ENCODE measurements at places on chromosomes 7 and 10.

DNA sequence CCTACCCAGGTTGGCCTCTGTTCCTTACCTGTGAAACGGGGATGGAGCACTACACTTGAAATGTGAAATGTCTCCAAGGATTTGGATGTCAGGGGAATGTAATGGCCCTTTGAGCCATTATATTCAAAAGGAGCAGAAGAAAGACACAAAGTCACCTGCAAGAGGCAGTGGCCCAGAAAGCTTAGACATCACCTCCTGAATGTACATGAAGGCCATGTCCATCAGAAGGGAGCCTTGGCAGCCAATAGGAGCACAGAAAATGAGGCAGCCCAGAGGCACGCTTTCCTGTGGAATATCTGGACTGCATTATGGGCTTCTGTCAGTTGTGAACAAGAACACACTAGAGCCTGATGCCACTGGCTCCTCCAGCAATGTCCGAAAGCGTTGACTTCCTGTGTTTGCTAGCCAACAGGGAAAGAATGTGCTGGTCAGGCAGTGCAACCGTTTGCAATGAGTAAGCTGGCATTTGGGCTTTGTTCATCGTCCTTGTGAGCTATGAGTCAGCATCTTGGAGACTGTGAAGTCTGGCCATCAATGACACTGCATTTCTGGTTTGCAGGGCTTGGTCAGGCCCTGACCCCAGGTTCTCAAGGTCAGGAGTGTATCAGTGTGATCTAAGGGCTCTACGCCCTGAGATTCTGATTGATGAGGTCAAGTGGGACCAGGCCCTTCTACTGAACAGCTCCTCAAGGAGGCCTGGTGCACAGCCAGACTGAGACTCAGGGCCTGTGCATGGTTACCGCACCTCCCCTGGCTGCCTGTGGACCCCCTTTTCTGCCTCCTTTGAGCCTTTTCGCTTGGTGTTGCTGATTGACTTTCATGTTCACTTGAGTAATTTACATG, 222.4 kb downstream of the RPS24 start:
- no peak for DNase-seq

GRCh38 chr7:20330928-20331909, 519 bp downstream of the ITGB8 start:
- DNase-seq: peak; percentile 19

GRCh38 chr10:6409971-6410643, 170.0 kb downstream of the PRKCQ start:
- peak; percentile 48 for DNase-seq

GRCh38 chr7:50614721-50615518, 49.7 kb upstream of the DDC start:
- peak; percentile 19 for DNase-seq

DNA sequence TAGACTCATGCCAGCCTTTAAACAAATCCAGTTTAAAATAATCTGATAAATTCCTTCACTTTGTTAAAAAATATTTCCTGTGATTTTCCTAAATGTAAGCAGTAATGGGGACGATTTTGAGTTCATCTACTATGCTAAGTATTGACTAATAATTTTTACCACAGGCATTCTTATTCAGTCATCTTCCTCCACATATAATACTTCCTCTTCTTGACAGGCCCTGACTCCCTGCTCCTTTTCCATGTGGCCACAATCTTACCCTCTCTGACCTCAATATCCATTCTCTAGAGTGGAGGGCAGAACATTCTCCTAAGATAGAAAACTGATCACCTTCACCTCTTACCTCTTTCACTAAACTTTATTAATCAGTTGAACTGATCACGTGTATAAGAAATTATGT, 7.8 kb downstream of the DNAJC2 start:
- DNase-seq: no peak

DNA sequence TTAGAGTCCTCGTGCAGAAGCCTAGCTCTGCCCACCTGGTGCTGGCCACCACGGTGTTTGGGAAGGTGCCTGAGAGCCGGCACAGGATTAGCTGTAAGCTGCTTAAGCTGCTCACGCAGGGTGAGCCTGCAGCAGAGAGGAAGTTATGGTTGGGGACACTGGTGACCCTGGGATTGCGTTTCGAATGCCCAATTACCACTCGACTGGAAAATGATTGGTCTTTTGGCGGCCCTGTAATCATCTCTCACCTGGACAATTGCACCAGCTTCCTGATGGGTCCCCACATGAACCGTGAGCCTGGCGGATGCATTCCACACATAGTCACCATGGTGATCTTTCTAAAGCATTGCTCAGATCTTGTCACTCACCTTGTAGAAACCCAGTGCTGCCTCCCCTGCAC, 442.3 kb upstream of the ZMIZ1 start:
- no peak for DNase-seq

GRCh38 chr7:44377134-44377463, 51.7 kb upstream of the CAMK2B start:
- no peak for DNase-seq

- no peak for DNase-seq
Measured at GRCh38 chr7:20307901-20308300, 22.8 kb upstream of the ITGB8 start.

DNA sequence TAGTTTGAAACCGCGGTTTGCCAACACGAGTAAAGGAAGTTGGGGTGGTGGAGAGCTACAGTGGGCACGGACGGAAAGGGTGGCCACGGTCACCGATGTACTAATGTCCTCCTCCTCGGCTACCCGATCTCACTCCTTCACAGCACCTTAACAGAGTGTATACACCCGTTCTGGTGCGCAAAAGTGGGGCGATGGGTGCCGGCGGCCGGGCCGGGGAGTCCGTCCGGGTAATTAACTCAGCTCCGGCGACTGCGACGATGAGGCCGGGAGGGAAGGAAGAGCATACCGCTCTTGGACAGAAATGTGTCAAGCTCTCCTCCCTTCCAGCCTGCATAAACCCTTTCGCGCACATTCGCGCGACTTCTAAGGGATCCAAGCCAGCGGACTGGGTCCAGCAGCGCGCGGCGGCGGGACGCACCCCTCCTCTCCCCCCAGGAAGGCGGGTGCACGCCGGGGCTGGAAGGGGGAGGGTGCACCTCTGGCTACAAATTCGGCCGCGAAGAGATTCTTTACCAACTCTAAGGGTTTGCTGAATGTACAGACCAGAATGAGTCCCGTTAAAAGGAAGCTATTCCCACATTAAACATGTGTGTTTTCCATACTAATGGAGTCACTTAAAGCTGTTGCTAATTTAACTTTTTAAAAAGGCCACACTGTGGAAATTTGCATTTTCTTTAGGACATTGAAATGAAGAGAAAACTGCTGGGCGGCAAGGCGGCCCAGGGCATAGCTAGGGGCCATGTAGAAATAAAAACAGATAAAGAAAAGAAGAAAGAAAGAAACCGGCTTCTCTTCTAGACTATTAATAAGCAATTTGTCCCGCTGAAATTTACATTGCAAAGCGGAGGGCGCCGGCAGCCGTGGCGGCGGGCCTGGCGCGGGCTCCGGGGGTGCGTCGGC, 6.6 kb upstream of the EBF3 start:
- no peak for DNase-seq

Measured in activated CD4-positive, alpha-beta T cell treated with anti-CD3 and anti-CD28 coated beads, Interleukin-2, Interleukin-6, amounts not matched to agents 100 ng/mL and 50 ng/mL, durations not matched to agents 16 hours and 8 hours (primary cell).